ENCODE measurements at places on chromosomes 5 and 9. TPM values are rescaled to one million over a fixed set of nuclear protein-coding genes. Genes with fewer than 3 reads are reported as not detected.
A peak's percentile ranks its signal among the peaks of the same experiment; 100 is the strongest.

GRCh38 chr9:87233899-87234455, 263.7 kb upstream of the DAPK1 start:
- no peak overlapping the region for H3K27ac ChIP-seq
- H3K4me1 ChIP-seq = peaks cover 3% of the 10 kb centered on the region
- H3K27me3 ChIP-seq = no peaks in the 10 kb centered on the region

- no peak for DNase-seq
- no peaks in the 10 kb centered on the region for H3K36me3 ChIP-seq
- no peak overlapping the region for H3K27ac ChIP-seq
Measured at GRCh38 chr5:179411161-179411841, 66.0 kb upstream of the ADAMTS2 start.

DNA sequence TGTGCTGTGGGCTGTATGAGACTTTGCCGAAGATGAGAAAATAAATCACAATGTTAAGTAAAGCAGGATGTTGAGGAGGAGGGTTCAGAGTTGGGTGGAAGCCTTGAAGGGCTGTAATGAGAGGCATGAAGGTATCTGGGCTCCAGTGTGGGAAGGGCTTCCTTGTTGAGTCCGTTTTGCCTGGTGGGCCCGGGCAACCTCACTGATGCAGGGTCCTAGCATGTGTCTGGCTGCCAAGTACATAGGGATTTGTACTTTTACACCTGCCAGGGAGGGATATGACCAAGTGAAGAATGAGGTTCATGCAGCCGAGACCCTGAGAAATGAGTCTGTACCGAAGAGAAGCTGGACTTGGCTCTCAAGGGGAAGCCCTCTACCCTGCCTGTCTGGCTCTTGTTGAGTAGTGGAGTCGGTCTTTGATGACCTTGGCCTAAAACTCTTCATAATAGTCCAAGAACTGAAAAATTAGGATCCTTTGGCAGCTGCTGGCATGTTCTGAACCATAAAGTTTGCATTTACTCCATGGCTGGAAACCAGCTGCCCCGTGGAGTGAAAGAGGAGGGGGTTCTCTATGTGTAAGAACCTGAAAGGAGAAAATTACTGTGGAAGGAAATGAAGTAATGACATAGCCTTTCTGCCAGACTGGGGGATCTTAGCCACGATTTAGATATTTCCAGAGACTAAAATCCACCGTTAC, 59.0 kb upstream of the DPYSL3 start:
- H3K27ac ChIP-seq = no peak overlapping the region
- H3K4me1 ChIP-seq = no peaks in the 10 kb centered on the region
- DNase-seq = no peak
- H3K4me3 ChIP-seq = no peak overlapping the region
- H3K36me3 ChIP-seq = no peaks in the 10 kb centered on the region

DNA sequence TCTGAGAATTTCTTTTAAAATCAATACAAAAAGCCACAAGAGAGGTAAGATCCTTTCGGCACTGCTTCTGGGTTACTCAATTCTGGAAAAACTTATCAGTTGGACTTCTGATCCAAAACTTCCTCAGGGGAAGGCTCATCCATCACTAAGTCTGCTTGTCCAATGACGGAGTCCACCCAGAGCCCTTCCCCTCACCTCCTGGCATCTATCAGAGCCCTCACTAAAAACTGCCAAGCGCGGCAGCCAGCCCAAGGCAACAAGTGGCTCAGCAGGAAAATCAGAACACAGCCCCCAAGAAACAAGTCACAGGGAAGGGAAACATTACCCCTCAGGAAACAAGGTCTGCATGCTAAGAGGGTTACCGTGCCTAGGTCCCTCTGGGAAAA, 869 bp upstream of the ESM1 start:
- no peaks in the 10 kb centered on the region for H3K4me1 ChIP-seq
- no peaks in the 10 kb centered on the region for H3K27me3 ChIP-seq
- H3K4me3 ChIP-seq = no peak overlapping the region
- H3K27ac ChIP-seq = no peak overlapping the region
- H3K36me3 ChIP-seq = no peaks in the 10 kb centered on the region

DNA sequence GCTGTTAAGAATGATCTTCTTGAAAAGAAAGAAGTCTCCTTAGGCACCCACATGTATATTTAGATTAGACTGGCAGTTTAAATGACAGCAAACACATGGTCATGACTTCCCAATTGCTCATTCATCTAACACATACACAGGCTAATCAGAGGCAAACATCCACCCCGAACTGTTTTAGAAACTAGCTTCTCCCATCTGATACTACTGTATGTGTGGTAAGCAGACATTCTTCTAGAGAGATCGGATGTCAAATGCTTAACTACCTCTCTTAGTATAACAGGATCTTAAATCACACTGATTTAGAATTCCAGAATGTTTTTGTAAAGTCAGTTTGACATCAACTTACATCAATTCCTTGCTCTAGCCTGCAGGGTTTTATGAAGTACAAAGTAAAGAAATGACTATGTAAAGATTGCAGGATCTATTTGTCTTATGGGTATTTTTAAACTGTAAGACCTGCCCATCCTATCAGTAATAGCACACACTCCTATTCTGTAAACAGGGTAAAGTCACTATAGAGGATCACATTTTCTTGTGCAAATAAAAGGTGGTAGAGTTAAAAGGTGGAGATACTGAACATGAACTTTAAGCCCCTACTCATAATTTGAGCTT, 239.7 kb downstream of the MLLT3 start:
- H3K4me3 ChIP-seq = no peak overlapping the region
- H3K27ac ChIP-seq = no peak overlapping the region
- no peaks in the 10 kb centered on the region for H3K27me3 ChIP-seq
- no peak for DNase-seq
- no peaks in the 10 kb centered on the region for H3K4me1 ChIP-seq
- no peaks in the 10 kb centered on the region for H3K36me3 ChIP-seq

DNA sequence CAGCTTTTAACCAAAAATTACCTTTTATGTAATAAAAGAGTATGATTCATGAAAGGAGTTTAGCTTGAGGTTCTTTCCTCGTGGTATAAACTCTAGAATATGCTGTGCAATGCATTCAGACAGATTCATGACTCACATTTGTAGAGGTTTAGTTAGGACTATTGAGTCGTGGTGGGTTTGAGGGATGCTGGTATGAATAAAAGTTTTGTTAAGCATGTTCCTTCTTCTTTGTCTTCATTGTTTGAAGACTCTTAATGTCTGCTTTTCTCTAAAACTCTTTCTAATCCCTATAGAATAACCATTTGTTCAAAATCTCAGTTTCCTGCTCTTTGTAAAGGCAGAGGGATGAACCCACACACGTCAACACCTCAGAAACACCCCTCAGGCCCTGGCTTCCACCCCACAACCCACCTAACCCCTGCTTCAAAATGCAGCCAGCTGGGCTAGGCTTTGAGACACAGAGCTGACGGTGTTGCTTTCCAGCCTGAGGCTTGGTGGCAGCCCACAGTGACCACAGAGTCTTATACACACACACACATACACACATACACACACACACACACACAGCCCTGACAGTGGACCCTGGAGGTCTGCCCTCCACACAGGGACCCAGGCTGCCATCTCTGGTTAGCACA, 69.0 kb upstream of the IRX1 start:
- no peak for DNase-seq
- H3K36me3 ChIP-seq = no peaks in the 10 kb centered on the region
- H3K27me3 ChIP-seq = no peaks in the 10 kb centered on the region

GRCh38 chr5:68316469-68316868, 100.9 kb downstream of the PIK3R1 start:
- no peaks in the 10 kb centered on the region for H3K4me1 ChIP-seq
- no peaks in the 10 kb centered on the region for H3K27me3 ChIP-seq
- no peak overlapping the region for H3K4me3 ChIP-seq

DNA sequence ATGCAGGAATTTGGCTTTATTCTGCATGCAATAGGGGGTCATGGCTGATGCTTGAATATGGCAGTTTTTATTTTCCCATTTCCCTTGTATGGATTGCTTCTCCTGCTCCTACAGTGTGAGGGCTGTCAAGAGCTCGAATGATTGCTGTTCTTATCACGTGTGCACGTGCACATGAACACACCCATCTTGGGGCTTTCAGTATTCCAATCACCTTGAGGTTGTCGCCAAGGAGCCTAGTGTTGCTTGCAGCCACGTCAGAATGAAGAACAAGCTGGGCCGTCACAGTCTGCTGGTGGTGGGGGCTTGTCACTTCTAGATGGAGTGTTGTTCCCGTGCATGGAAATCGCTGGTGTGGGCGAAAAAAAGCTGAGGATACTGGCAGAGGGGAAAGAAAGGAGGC, 219.4 kb upstream of the GLRA1 start:
- no peak overlapping the region for H3K27ac ChIP-seq
- H3K27me3 ChIP-seq = no peaks in the 10 kb centered on the region
- DNase-seq = no peak
- H3K4me1 ChIP-seq = no peaks in the 10 kb centered on the region
- no peak overlapping the region for H3K4me3 ChIP-seq
- H3K36me3 ChIP-seq = no peaks in the 10 kb centered on the region

DNA sequence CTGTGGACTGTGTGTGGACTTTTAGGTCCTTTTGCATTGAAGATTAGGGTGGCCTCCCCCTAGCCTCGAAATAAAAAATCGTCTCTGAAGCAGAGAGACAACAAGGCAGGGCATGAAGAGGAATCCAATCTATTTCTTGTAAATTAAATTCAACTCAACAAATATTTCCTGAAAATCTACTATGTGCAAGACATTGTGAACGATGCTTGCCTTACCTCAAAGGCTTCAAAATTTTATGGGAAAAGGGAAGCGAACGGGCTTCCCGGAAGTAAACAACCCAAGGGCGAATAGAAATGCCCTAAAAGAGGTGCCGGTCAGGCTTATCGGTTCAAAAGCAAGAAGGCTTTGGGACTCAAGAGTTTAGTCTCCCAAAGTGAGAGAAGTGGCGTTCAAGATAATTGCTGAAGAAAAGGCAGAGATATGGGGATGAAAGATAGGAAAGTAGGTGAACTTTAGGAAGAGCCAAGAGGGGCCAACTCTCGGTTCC, 525 bp downstream of the KIF24 start:
- H3K27ac ChIP-seq = no peak overlapping the region
- H3K36me3 ChIP-seq = no peaks in the 10 kb centered on the region
- no peak for DNase-seq
- H3K27me3 ChIP-seq = no peaks in the 10 kb centered on the region

GRCh38 chr5:16427587-16427986, 38.0 kb downstream of the ZNF622 start:
- H3K27me3 ChIP-seq = no peaks in the 10 kb centered on the region
- H3K27ac ChIP-seq = no peak overlapping the region
- no peak for DNase-seq
- H3K4me3 ChIP-seq = no peak overlapping the region
- no peaks in the 10 kb centered on the region for H3K36me3 ChIP-seq

DNA sequence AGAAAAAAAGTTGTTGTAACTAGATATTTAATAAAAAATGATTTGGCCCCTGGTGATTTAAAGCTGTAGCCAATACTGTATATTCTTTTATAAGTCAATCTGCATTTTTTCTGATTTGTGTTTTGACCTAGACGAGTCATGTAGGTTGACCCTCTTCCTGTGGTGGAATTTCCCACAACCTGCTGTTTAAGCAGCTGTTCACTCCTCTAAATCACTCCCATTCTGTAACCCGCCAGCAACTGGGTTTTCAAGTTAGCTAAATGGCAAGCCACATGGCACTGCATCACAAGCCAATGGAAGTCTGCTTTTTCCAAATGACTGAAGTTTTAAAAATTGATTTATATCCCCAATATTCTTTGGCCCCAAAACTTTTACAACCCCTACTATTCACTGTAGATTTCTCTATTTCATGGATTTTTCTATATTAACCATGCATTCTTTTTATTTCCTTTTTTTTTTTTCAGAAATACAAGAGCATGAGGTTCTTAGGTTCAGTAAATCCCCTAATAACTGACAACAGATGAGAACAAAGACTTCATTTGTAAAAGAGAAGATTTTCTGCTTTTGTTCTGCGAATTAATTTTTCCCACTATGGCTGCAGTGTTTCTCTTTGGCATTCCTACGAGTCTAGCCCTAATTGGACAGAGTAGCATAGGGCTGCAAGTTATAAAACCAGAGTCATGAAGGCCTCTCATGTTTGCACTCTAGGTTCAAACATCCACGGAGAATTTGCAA, 184.5 kb upstream of the TLE4 start:
- no peak for DNase-seq
- H3K4me3 ChIP-seq = no peak overlapping the region
- H3K27ac ChIP-seq = no peak overlapping the region
- no peaks in the 10 kb centered on the region for H3K4me1 ChIP-seq

- H3K27me3 ChIP-seq = no peaks in the 10 kb centered on the region
- peak; percentile 96 for DNase-seq
- no peaks in the 10 kb centered on the region for H3K4me1 ChIP-seq
- no peaks in the 10 kb centered on the region for H3K36me3 ChIP-seq
Measured at GRCh38 chr5:141040771-141041426, 10.3 kb upstream of the PCDHB1 start.

GRCh38 chr9:117325110-117325731, 89.6 kb downstream of the ASTN2 start:
- H3K27me3 ChIP-seq = no peaks in the 10 kb centered on the region
- no peaks in the 10 kb centered on the region for H3K36me3 ChIP-seq
- no peak overlapping the region for H3K27ac ChIP-seq
- no peaks in the 10 kb centered on the region for H3K4me1 ChIP-seq
- no peak overlapping the region for H3K4me3 ChIP-seq

DNA sequence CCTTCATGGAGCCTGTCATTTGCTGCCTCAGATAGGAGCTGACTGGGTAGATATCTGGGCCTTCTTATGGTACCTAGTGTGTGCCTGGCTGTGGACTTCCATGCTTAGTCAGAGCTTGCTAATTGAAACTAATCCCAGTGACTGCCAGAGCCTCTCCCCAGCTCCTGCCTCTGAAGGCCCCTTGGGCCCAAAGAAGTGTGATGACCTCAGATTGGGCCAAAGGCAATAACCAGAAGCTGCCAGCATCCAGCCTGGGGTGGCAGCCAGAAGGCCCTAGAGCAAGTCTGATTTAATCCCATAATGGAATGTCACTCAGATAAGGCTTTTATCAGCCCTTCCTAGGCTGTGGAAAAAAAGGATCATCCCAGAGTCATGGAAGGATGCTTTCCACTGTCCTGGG, 17.1 kb upstream of the CDC23 start:
- no peak overlapping the region for H3K4me3 ChIP-seq
- no peaks in the 10 kb centered on the region for H3K4me1 ChIP-seq

GRCh38 chr9:98427491-98427890, 172.0 kb upstream of the TBC1D2 start:
- H3K27ac ChIP-seq = no peak overlapping the region
- H3K27me3 ChIP-seq = no peaks in the 10 kb centered on the region
- DNase-seq = no peak
- no peaks in the 10 kb centered on the region for H3K4me1 ChIP-seq
- no peaks in the 10 kb centered on the region for H3K36me3 ChIP-seq
- no peak overlapping the region for H3K4me3 ChIP-seq

Gene C5orf58
- total RNA-seq = not detected

Gene PCDH1
- 29.4 TPM for total RNA-seq

Gene LRRC70
- 13.1 TPM for total RNA-seq

Gene OTP
- total RNA-seq = not detected

Gene DEPDC1B
- 0.48 TPM for total RNA-seq

Gene IL7R
- total RNA-seq = 6.8 TPM

Gene CNTNAP3B
- total RNA-seq = 16.3 TPM

Gene THG1L
- 8.2 TPM for total RNA-seq

Gene STK32A
- 14.5 TPM for total RNA-seq

Gene MYMK
- total RNA-seq = not detected

Gene GLRA1
- total RNA-seq = not detected
